HS-5 (cell line): ENCODE measurements at places on chromosomes 7 and 10.
A peak's percentile ranks its signal among the peaks of the same experiment; 100 is the strongest.

GRCh38 chr7:73903321-73904218 lies 42.6 kb downstream of the TMEM270 start:
- DNase-seq, result no peak

- no peak for DNase-seq
These were observed 65.0 kb downstream of the INPP5A start for GRCh38 chr10:132602614-132603013.

DNA sequence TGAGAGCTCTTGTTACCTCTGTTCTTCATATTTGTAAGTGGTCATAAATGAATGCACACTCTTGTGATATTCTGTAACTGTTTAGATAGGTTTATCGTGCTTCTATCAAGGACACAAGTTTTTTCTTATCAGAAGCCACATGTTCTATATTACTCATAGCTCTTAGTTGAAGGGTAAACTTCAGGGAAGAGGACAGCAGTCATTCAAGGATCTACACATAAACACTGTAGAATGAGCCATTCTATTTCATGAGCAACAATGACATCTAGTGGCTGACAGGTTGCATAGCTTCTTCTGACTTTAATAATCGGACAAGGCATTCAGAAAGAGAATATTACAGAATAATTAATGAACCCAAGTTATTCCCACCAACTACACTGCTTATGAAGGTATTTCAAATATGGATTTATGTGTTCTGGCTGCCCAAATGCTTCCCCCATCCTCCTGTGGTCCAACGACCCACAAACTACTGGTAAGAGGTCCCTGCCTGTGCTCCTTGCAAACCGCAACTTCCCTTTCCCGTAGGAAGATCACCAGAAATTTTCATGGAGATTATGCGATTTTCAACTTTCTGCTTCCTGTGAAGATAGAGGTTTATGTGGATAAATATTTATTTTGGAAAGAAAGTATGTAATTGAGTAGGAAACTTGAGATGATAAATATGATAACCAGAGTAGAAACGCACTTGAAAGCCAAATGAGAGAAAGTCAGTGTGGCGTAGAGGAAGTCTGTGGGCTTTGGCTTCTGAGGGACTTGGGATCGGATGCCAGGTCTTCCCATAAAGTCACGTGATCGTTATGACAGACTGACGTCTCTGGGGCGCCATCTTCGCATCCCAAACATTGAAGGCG lies 16.8 kb upstream of the ABCB5 start:
- DNase-seq, result peak; percentile 83

DNA sequence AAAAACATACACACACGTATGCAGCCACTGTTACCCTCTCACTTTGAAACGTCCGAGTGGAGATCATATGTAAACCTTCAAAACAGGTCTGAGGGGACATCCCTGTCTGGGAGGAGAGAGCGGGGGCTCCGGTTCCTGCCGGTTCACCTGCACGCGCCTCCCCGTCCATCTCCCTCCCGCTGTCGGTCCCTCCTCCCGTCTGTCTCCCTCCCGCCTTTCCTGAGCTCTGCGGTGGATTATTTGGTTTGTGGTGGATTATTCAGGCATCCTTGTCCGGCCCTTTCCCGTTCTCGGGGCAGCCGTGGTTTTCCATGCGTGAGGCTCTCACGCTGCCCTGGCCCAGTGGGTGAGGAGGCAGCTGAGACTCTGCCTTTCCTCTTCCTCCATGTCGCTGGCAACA lies 59.8 kb downstream of the NKX6-2 start:
- DNase-seq, result no peak

DNA sequence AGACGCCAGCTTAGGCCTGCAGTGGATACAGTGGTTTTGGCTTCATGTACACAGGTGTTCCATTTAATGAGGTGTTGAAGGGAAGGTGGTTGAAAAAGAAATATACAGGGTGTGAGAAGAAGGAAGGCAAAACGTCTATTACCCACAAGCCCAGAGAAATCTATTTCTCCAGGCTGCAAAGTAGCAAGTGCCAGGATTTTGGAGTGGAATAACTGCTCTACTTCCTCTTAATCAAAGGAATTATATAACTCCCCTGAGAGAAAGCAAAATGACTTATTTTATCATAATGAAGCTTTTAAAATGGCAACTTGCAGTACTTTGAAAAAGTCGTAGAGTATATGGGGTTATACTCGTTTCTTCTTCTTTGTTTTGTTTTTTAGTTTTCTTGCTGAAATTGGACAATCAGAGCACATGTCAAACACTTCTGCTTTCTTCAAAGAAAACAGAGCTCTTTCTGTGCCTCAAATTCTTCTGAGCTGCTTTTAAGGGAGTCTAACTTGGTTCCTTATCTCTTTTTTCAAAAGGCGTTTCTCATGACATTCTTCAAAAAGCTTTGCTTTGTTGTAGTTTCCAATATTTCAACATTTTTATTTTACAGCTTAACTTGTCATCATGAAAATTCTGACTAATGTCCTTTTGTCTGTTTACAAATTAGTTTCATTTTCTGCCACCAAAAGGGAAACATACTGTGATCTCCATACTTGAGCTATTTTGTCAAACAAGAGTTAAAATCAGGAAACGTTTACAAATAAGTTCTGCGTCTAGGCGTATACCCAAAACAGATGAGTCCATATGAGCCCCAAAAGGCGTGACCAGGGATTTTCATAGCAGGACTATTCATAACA lies 289.7 kb downstream of the FRMD4A start:
- DNase-seq, result no peak

DNA sequence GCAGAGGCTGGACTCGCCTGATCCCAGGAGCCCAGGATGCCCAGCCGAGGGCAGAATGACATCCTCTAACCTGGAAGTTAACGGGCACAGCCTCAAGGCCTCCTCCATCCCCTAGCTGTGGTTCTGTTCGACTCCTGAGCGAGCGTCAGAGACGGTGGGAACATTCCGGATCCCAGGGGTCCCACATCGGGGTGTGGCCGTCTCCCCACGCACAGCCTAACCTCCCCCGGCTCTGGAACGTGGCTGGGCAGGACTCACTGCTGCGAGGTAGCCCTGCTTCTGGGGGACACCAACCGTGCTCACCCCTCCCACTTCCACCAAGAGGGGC lies 8.4 kb downstream of the FOXL3 start:
- DNase-seq, result no peak

- no peak for DNase-seq
These were observed 95.8 kb upstream of the STRIP2 start for GRCh38 chr7:129338450-129338849.

- DNase-seq, result peak; percentile 42
These were observed 104.4 kb upstream of the ZNF92 start for GRCh38 chr7:65269150-65269856.

GRCh38 chr10:87842776-87843497 lies 20.4 kb downstream of the KLLN start:
- DNase-seq, result no peak

GRCh38 chr7:50957431-50957830 lies 174.7 kb upstream of the GRB10 start:
- DNase-seq, result no peak

DNA sequence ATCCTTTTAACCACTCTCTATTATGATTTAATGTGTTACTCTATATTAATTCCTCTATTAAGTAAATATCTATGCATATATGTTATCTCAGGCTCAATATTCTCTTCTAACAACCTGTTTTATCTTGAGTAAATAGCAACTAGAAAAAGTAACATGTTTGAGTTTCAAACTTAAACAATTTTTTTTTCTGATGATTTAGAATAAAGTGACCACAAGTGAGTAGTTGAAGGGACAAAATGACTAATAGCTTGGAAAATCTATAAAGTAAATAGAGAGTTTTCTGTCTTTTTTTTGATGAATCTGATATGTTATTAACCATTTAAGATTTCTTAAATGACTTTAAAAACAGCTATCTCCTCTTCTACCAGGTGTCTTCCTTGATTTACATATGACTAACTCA lies 483.8 kb downstream of the TFEC start:
- no peak for DNase-seq

- no peak for DNase-seq
These were observed 326.0 kb downstream of the DGKB start for GRCh38 chr7:14576578-14576977.

GRCh38 chr10:1557081-1557480 lies 180.2 kb downstream of the ADARB2 start:
- no peak for DNase-seq

DNA sequence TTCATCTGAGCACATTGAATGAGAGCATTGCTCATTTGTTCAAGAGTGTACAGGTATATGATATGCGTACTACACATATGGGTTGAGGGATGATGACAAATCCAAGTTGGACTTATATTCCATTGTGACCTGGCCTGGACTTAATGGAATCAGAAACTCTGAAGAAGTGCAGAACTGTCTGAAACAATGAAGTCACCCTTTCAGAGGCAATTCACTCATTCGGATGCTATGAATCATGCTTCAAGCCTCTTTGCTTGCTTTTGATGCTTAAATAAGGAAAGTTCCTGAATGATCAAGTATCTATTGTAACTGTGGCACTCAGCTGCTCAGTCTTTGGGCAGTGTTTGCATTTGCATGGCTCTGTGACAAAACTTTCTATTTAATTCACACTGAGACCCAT lies 93.4 kb downstream of the ZNF365 start:
- DNase-seq, result no peak

- DNase-seq, result no peak
These were observed 436.8 kb downstream of the RPS24 start for GRCh38 chr10:78470267-78471103.

DNA sequence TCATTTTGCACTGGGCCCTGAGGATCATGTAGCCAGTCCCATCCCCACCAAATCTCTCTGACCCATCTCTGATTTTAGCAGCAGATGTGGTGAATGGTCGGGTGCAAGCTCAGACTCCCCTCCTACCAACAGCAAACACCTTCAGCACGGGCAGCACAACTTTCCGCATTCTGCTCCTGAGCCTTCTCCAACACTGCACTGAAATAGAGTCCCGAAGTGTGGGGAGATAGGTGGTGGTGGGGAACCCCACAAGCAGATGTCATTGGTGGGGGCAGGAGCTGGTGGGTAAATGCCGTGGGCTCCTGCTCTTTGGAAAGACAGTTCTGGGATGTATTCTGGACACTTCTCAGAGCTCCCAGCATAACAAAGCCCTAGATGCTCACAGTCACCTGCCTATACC lies 9.6 kb upstream of the CTBP2 start:
- no peak for DNase-seq

DNA sequence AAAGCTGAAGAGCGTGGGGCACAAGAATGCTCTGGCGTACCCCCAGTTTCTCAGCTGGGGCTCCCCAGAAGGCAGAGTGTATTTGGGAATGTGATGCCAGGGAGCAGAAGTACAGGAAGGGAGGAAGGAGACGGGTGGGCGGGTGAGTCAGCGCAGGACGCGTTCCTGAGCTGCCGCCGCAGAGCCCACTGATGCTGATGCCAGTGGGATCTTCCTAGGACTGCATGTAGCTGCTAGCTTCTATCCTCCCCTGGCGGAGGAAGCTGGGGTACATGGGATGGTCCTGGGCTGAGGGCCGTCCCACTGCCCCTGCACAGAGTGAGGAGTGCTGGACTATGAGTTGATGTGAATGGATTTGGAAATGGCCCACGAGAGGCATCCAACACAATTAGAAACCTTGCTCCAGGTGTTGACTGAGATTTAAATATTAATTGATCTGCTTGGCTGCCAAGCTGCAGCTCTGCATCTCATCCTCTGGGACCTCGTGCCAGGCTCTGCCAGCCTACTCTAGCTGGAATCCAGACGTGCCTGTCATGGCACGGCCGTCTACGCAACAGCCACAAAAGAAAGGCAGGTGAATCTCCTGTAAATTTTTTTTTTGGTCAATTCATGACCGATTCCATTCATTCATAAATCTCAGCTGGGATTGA lies 66.2 kb upstream of the RHEB start:
- no peak for DNase-seq

- no peak for DNase-seq
These were observed 102.6 kb downstream of the RGS10 start for GRCh38 chr10:119439922-119440321.

DNA sequence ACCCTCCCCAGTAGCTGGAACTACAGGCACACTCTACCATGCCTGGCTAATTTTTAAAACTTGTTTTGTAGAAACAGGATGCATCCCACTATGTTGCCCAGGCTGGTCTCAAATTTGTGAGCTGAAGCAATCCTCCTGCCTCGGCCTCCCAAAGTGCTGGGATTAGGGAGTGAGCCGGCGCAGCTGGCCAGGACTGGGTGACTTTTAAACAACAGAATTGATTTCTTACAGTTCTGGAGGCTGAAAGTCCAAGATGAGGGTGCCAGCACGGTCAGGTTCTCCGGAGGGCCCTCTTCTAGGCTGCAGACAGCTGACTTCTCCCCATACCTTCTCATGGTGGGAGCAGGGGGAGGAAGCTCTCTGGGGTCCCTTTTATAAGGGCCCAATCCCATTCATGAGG lies 75.2 kb upstream of the CHST15 start:
- DNase-seq, result no peak

DNA sequence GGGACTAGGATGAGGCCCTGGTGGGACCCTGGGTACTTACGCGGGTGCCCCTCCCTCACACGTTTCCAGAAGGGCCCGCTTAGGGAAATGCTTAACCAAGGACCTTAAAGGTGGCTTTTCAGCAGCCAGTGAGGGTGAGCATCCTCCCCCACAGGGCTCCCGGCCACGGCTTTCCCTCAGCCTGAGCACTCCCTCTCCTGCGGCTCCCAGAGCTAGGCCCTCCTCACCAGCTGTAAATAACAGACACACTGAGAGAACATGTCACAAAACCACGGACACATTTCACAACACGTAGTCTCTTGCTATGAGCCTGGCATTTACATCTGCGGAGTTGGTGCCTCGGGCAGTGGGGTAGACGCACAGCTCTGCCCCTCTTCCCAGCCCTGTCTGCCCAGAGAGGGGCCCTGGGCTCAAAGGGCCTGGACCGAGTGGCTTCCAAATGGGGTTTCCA lies 25.2 kb downstream of the GRID1 start:
- no peak for DNase-seq
